ENCODE measurements at places on chromosomes 6 and 20.

DNA sequence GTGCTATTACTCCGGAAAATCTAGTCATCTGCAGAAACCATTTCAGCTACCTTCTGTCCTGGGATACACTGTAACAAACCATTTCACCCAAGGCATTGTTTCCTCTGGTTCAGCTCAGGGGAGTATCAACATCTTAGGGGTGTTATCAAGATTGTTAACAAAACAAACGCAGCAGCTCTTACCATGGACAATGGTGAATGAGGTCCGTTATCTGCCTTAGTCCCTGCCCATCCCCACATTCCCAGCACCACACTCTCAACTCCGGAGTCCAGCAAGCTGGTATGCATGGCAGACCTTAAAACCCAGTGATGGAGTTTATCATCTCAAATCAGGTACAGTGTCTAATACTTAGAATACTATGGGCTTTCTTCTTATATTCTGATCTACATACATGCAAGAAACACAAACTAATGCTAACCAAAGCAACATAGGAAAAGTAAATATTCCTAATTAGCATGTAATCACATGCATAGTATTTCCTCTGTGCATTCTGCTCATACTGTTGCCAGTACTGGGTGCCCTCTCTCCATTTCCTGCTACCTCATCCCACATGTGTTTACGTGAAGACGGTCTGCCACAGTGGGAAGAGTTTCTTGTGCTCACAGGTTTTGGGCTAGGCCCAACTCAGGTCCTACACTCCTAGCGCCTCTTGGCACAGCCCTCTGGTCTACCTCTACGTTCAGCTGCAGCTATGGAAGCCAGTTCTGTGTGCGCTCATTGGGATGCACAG, 123.9 kb downstream of the DTNBP1 start:
- no peak for DNase-seq

- no peak for DNase-seq
These were observed 83.9 kb downstream of the KHDRBS2 start for GRCh38 chr6:62202078-62202477.

- no peak for DNase-seq
These were observed 128.6 kb upstream of the BACH2 start for GRCh38 chr6:90425161-90425641.

DNA sequence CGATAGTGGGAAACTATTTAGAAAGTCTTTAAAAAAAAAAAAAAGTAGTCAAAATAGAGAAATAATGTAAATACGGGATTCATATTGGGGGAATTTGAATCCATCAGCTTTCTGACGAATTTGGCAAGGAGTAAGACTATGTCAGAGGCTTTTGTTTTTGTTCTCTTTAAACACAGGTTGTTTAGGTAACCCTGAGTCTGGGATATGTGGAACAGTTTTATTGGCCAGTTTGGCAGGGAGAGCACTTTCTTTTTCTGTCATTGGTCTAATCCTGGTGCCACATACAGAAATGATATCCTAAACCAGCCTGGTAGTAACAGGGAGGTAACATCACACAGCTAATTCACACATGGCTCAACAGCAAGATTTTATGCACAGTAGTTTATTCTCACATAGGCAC, 27.7 kb downstream of the HAO1 start:
- DNase-seq: no peak

DNA sequence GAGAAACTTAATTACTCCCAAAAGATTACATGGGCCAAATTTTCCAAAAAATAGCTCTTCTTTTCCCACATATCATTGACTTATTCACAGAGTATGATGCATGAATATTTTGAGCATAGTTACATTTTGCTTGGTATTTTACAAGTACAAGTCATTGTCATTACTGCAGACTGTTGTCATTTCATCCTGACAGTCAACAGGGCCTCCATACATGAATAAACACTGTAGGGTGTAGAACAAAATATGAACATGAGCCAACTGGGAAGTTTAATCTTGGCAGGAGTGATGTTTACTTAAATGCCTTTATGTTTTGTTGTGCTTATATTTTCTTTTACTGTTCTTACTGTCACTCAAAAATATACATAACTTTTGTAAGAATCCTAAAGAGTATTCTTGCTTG, 340.7 kb downstream of the ADGRB3 start:
- DNase-seq: no peak

DNA sequence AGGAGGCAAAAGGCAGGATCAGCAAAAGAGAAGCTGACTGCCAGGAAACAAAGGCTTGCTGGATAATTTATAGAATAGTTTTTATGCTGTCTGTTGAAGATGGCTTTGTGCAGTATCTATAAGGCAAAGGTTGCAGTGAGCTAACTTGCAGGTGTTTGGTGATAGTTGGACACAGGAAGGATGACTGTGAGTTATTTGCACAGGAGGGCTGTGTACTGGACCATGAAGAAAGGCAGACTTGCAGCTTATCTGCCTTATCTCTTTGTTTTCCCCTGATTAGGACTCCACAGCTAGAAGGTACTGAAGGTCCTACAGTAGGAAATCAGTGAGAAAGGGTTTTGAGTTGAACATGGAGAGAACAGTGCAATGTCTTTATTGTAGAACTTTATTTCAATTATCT, 2.1 kb downstream of the BTN1A1 start:
- no peak for DNase-seq

GRCh38 chr6:21201187-21201586, 392.4 kb upstream of the SOX4 start:
- no peak for DNase-seq

DNA sequence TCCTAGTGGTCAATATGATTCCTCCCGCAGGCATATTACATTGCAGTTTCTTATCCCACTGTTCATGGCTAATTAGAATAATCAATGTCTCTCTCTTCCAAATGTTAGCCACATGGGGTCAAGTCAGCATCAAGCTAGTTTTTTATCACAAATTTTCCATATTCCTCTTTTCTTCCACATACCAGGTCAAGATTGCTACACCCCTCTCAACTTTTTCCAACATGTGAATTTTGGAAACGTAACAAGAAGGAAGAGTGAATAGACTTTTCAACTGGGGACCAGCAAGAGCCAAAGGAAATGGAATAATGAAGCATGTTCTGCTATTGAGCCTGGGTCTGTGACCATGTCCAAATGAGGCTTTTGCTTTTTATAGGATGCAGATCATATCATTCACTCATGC, 65.1 kb downstream of the SOD2 start:
- no peak for DNase-seq

- DNase-seq: no peak
These were observed 188.2 kb upstream of the FOXQ1 start for GRCh38 chr6:1123386-1124375.

DNA sequence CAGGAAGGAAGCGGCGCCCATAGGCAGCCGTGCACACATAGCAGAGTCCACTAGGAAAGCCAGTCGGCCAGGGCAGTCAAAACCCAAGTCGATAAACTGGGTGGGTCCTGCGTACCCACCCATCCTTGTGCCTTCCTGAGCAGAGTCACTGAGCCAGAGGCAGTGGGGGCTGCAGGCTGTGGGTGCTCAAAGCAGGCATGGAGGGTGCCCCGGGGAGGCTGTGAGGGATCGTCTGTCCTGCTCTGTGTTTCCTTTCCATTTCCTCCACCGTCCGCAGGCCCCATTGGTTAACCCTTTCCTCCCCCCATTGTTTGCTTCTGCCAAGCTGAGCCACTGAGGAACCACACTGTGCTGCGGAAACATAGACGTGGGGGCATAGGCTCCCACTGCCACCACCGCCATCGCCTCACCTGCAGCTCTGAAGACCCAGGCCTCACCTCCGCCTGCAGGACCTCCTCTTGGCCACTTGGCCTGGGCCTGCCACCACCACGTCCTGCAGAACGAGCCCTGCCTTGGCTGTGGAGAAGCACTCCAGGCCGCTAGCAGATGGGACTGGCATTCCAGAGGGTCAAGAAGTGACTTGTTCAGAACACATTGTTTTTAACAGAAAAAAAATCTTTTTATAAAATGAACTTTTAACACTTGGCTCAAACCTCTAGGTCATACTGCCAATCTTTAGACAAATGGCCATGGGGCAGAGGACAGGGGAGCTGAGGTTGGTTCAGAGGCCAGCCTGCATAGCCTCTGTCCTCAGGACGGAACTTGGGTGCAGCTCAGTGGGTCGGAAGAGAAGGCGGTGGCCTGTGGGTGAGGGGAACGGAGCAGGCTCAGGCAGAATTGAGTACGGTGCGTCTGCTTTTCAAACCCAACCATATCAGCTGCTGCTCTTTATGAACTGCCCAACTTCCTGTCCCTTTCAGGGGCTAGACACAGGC, 52.6 kb downstream of the TCP11 start:
- DNase-seq: no peak

- DNase-seq: no peak
These were observed 27.2 kb upstream of the SRSF6 start for GRCh38 chr20:43430265-43431133.

- peak; percentile 15 for DNase-seq
These were observed 1226.1 kb downstream of the GRIK2 start for GRCh38 chr6:102619585-102619984.

DNA sequence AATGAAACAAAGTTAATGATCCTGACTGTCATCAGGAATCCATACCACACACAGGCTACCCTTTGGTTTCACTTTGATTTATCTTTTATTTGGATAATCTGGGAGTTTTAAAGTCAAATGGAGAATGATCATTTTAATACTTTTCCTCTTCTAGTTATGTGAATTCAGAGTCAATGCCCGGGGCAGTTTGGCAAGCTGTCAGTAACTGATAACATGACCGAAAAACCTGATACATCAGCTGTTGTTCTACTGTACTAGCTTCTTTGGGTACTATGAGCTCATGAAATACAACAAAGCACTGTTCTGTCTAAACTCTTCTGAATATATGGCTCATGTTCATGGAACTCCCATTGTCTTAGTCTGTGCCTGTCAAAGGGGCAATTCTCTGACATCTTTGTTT, 30.2 kb downstream of the KLHL31 start:
- no peak for DNase-seq

GRCh38 chr20:59084041-59084850, 41.7 kb upstream of the PRELID3B start:
- DNase-seq: no peak

- DNase-seq: peak; percentile 14
These were observed 38.3 kb upstream of the FAM184A start for GRCh38 chr6:119116712-119117281.

DNA sequence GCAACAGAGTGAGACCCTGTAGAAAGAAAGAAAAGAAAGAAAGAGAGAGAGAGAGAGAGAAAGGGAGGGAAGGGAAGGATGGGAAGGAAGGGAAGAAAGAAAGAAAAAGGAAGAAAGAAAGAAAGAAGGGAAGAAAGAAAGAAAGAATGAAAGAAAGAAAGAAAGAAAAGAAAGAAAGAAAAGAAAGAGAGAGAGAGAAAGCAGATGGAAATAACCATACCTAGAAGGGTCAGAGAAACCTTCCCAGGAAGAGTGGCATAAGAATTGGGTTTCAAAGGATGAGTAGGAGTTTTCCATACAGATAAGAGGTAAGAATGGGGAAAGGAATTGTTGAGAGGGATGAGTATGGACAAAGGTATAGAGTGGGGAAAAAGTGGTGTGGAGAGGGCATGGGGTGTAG, 54.6 kb upstream of the SLC32A1 start:
- DNase-seq: no peak

DNA sequence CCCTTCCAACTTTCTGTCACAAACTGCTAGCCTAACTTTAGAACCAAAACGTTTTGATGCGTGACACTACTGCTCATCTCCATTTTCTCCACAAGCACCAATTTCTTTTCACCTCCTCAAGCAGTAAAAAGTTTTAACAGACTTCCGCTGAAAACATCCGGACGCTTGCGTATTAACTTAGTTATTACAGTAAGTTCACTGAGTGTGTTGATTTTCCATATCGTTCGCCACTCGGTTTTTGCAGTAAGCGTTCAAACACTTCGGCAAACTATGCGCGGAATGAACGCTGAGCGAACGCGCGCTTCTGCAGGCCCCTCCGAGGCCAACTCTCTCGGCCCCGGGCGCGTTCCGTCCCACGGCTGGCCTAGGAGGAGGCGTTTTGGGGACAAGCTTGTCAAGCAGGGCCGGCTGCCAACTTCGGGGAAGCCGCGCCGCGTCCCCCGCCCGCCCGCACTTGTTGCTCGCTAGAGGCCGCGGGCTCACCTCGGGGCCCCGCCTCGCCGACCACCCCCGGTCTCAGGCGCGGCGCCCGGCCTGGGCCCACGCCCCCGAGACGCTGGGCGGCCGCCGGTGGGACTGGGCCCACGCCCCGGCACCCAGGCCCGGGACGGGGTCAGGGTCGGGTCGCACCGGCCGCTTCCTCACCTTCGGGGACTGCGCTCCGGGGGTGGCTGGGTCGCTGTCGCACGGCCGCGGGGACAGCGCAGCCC, 945 bp downstream of the PHF10 start:
- DNase-seq: peak; percentile 58

GRCh38 chr6:14059791-14060436, 57.7 kb upstream of the CD83 start:
- DNase-seq: no peak

DNA sequence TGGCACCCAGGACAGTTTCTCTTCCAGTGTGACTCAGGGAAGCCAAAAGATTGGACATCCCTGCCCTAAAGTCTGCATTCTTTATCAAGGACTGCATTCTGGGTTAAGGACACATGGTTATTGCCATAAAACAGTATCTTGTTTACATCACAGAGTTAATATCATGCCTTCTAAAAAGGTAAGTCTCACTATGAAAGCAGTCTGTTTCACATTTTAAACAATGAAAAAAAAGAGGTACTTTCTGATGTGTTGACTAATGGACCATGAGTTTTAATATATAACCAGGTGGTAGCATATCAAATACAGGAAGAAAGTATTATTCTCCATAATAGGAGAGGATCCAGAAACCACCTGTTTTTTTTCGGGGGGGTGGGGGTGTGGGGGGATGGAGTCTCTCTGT, 93.7 kb downstream of the TIAM2 start:
- no peak for DNase-seq

- DNase-seq: no peak
These were observed 29.1 kb downstream of the TXLNB start for GRCh38 chr6:139262519-139263300.

GRCh38 chr20:20519269-20519668, 151.4 kb downstream of the INSM1 start:
- no peak for DNase-seq

- no peak for DNase-seq
These were observed 25.5 kb upstream of the VEGFA start for GRCh38 chr6:43744491-43744890.

DNA sequence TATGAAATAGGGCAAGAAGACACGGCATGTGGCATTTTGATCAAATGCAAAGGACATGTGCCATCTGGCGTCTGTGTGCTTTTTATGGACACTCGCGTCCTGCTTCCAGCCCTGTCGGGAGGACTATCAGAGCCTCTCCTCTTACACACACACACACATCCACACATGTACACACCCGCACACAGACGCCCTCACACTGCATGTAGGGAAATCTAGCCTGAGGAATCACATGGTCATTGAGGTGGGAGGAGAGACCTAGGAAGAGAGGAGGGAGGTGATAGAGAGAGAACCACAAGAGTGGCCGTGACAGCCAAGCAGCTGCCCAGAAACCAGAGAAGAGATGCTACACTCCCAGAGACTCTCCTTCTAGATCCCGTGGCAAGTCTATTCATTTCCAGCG, 105.9 kb upstream of the CDYL start:
- no peak for DNase-seq

Measured in AML-193 (cell line).